ENCODE measurements at places on chromosomes 13 and 19. TPM values are rescaled to one million over a fixed set of nuclear protein-coding genes. Genes with fewer than 3 reads are reported as not detected.
A peak's percentile ranks its signal among the peaks of the same experiment; 100 is the strongest.

Gene ZNF229
- not detected for total RNA-seq

Gene TSSK6
- 0.88 TPM for total RNA-seq

Gene CACNG7
- total RNA-seq = 0.07 TPM

Gene KLF1
- not detected for total RNA-seq

Gene GRIN3B
- 0.38 TPM for total RNA-seq

Gene BEST2
- not detected for total RNA-seq

Gene KIR2DL4
- not detected for total RNA-seq

Gene C19orf67
- total RNA-seq = not detected

DNA sequence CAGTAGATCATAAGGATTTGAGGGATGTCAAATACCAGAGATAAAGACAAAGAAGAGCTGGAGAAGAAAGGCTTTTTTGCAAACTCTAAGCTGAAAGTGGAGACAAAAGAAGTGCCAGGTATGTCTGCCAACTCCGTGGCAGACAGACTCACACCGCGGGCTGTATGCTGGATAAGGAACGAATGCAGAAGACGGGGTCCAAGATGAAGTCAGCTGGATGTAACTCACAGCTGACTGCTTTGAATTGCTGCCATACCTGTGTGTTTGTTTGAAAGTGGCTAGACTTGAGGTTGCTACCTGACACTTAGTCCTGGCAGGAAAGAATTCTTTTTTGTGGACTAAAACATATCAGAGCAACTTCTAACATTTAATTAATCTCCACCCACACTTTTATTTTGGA, 398.8 kb downstream of the DLEU7 start:
- DNase-seq = no peak

DNA sequence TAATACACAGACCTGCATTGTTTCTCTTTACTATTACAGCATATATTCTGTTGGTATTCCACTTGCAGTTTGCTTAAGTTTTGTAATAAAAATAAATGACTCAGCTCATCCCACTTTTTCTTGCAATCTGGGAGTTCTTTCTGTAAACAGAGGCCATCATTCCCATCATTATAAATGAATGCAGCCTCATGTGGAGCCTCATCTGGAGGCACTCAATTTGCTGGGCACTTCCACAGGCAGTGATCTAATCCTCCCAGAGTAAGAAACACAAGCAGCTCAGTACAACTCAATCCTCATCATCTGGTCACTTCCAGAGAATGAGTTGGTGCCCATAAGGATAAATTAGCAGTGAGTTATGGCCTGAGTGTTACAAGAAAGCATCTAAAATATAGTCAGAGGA, 2801.9 kb downstream of the PCDH9 start:
- no peak for DNase-seq

- DNase-seq = peak; percentile 75
These were observed 36.5 kb downstream of the OPA3 start for GRCh38 chr19:45547965-45548609.

DNA sequence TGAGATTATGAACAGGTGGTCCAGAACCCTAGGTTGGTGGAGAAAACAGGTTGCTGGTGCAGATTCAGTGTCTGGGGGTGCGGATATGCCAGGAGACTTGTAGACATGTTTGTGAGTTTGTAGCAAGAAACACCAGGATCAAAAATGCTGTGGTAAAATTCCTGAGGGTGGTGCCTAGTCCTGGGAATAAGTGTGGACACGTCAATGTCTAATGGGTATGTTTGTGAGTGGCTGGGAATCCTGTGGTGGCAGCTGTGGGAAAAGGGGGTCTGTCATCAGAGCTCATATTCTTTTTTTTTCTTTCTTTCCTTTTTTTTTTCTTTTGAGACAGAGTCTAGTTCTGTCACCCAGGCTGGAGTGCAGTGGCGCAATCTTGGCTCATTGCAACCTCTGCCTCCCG, 7.2 kb downstream of the ZNF708 start:
- DNase-seq = peak; percentile 45

DNA sequence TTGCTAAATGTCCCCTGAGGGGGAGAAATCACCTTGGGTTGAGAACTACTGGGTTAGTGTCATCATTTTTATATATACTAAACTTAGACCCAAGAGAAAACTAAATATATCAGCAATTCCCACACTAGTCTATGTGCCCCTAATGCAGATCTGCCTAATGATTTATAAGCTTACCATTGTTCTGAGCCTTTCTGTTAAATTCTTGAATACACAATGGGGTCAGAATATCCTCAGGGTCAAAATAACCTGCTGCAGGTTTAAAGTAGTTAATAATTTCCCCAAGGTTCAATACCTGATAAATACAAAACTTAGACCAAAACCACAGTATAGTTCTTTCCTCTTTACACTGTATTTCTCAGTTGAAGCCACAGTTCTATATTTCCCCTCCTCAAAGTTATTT, 4.6 kb downstream of the VWA8 start:
- no peak for DNase-seq

GRCh38 chr19:50501186-50501567, 9.8 kb downstream of the JOSD2 start:
- DNase-seq = no peak

GRCh38 chr13:28529836-28530235, 34.9 kb upstream of the FLT1 start:
- no peak for DNase-seq

DNA sequence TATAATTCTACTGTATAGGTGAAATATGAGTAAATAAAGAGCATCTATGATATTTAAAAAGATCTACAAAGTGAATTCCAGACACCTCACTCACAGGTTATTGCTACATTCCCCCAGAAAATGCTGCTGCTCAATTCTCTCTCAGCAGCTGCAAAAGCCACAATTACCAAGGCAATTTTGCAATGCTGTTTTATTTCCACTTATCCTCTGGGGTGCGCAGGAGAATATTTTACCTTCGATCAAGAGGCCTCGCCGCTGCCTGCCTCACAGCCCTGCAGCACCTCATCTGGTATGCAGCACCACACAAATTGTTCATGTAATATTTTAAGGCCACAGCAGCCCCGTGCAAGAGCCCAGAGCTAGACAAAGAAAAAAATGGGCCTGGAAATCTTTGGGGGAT, 333.2 kb downstream of the DNAJC15 start:
- DNase-seq = no peak

DNA sequence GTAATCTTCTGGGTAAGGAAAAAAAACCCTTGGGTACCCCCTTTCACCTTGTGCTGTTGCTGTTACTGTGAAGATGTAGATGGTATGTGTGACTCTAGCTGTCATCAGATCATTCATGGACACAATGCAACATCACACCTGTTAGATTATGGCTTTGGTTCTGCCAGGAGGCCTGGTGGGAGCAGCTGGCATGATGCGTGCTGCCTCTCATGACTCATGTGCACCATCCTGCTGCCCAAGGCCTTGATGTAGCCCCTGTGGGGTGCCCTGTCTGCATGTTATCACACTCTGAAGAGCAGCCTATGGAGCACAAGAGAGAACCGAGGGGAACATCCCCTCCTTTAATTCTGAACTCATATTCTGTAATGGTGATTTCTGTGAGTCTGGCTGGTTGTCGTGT, 57.7 kb upstream of the TEX29 start:
- DNase-seq = no peak

DNA sequence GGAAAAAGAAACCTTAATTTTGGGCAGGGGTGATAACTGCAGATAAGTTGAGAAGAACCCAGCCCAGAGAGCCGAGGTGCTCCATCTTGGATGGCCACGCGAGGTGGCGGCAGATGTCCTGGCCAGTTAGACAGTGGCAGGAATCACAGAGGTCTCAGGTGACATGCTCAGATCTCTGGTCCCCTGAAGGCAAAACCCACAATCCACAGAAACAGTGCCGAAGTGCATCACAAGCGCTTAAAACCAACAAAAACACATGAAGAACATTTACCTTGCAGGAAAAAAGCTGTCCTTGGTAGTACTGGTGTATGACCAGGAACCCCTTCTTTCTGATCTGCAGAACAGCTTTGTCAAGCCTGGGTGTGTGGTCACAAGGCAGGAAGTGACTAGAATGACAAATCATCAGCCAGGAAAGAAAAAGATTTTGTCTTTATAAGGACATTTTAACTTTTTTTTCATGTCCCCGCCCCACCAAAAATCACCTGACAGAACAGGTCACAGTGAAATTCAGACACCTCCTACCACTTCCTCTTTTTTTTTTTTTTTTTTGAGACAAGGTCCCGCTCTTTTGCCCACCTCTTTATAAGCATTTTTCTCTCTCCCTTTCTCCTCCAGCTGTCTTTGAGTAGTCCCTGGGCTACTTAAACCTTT, at the start of gene LCP1:
TSS of gene LCP1 (minus strand) at position 338 of the 651 bp plus-strand sequence. CDS start 22,515 bp downstream, outside the sequence.
- peak; percentile 60 for DNase-seq

DNA sequence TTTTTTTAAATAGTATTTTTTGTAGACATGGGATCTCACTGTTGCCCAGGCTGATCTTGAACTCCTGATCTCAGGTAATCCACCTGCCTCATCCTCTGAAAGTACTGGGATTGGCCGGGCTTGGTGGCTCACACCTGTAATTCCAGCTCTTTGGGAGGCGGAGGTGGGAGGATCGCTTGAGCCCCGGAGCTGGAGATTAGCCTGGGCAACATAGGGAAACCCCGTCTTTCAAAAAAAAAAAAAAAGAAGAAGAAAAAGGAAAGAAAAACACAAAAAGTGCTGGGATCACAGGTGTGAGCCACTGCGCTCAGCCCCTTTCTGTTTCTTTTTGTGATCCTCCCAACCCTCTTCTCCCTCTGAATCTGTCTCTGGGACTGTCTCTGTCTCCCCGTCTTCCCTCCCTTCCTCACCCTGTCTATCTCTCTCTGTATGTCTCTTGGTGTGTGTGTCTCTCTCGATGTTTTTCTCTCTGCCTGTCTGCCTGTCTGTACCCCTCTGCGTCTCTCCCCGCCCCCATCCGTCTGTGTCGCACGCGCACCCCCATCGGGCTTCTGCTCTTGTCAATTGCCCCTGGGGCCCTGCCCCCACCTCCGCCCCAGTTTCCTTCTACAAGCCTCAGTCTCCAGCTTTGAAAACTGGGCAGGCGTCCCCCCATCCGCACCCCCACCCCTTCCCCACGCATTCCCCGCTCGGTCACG, 540 bp upstream of the ZFP36 start:
- DNase-seq = no peak

GRCh38 chr13:98537740-98538139, 39.2 kb downstream of the STK24 start:
- DNase-seq = no peak

DNA sequence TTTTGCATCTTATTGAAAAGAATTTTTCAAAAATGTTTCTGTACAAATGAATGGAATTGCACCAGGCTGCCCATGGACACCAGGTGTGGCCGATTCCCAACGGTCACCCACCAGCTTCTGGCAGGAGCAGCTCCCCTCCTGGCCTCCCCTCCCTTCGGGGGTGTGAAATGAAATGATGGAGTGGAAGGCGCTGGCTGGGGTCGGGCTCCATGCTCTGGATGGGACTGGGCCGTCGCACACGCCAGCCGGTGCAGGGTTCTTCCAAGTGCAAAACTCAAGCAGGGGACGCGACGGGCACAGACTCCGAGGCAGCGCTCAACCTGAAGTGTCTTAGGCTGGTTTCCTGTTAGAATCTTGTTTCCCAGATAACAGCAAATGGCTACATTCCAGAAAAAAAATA, 21.9 kb downstream of the C19orf44 start:
- no peak for DNase-seq

DNA sequence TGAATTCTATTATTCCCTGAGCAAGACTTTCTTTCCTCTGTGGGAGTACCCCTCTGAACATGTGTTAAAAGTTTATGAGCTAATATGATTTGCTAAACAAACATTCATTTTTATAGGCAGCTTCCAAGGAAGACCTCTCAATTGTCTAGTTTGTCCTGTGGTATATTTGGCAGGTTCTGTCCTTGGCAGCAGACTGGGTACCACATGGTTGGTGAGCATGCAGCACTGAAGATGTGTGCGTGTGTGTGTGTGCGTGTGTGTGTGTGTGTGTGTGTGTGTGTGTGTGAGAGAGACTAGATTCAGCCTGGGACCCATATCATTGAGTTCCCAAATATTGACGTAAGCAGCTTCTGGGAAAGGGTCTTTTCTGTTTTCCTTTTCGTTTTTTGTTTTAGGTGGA, 24.0 kb downstream of the FGF9 start:
- DNase-seq = no peak

DNA sequence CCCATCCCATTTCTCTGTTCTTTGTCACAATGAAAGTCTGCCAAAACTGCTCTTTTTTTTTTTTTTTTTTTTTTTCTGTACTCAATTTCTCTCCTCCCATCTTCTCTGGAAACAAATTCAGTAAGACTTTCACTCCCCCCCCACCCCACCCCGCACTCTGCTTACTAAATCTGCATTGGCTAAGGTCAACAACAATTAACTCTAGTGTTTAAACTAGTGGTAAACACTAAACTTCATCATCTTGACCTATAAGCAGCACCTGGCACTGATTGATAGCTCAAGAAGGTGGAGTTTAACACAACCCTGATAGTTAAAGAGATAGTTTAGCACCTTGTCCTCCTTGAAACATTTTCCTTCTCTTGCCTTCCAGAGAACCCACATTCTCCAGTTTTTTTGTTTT, 14.1 kb upstream of the KLF12 start:
- DNase-seq = no peak

GRCh38 chr13:98785405-98785804, 32.9 kb upstream of the SLC15A1 start:
- DNase-seq = no peak

GRCh38 chr19:33796164-33796875, at the start of gene KCTD15:
Gene KCTD15 (plus strand): TSS chr19:33796870. CDS start chr19:33800455, 3,585 bp downstream.
- DNase-seq = no peak

- peak; percentile 19 for DNase-seq
These were observed 776 bp upstream of the NCLN start for GRCh38 chr19:3184847-3185460.

- DNase-seq = peak; percentile 42
These were observed 12.2 kb upstream of the UBE2L5 start for GRCh38 chr13:30409886-30410704.

DNA sequence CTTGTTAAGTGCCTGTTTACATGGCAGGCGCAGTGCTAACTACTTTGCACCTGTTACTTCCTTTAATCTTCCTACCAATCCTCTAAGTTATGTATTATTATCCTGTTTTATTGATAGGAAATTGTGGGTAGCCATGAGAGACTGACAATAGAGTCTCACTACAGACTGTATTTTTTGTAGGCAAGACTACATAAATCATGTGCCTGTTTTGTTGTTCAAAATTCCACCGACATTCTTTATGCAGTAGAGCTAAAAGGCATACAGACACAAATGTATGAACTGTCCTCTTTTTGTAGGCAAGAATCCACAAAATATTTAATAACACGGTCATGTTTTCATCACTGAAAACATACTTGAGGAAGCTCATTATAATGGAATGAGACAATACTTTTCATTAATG, 205.5 kb downstream of the NALCN start:
- no peak for DNase-seq

DNA sequence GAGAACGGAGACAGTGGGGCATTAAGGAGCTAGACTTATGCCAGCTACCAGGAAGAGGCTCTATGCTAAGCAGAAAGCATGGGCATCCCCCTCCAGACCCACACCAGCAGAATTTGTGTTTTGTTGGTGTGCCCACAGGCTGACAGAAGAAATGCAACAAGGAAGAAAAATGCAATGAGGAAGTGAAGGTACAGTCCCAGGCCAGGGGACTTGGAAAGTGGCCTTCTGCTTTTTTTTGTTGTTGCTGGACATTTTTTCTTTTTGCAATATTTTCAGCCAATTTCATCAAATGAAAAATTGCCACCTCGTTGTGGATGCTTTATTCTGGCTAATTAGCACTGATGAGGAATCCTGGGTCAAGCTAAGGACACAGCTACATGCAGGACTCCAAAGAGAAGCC, 167.7 kb downstream of the TSHZ3 start:
- no peak for DNase-seq
